ENCODE measurements at places on chromosomes 5 and 9.

DNA sequence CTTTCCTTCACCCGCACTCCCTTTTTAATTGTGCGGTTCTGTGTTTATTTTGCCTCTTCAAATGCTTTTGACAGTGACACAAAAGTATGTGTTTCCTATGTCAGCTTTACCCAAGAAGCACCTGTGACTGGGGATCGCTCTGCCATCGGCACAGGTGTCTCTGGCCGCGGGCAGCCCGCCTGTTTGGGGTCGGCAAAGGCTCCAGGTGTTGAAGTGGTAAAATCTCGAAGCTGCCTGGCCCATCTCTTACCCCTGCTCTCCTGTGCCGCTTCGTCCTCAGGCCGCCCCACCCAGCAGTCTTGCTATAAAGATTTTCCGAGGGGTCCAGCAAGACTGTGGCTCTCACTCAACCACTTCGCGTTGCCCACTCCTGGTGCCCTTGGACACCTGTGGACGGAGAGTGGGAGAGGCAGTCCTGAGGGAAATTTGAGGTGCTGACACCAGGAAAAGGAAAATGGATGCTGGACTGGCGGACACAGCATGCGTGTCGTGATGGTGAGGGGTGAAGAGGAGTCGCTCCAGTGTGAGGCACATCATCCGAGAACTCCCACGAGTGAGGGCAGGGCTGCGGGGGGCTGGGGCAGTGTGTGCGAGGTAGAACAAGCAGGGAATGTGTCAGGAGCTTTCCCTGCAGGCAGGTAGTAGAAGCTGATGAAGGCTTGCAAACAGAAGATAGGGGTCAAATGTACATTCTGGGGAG lies 29.1 kb upstream of the CEP72 start:
- no peak for DNase-seq

DNA sequence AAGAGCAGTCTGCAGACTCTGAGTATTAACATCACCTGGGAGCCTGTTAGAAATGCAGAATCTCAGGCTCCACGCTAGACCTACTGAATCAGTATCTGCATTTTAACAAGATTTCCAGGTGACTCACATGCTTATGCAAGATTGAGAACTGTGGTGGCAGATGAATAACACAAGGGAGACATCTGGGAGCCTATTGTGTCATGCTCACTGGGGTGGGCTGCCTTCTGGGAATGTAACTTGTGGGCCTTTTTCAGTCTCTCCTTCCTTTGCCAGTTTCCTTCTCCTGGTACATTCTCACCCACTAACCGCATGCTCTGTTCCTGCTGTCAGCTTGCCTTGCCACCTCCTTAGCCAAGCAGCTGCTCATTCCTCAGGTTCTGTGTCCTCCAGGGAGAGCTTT lies 176.6 kb upstream of the C9orf72 start:
- DNase-seq = no peak

GRCh38 chr9:93968451-93969327 lies 13.5 kb upstream of the BARX1 start:
- no peak for DNase-seq

- DNase-seq = no peak
These were observed 636.1 kb downstream of the ACTL7B start for GRCh38 chr9:108219664-108220063.

- DNase-seq = no peak
These were observed 45.2 kb upstream of the FYB1 start for GRCh38 chr5:39264528-39264927.

GRCh38 chr9:35798658-35799374 lies 7.4 kb downstream of the NPR2 start:
- DNase-seq = no peak

- no peak for DNase-seq
These were observed 9.6 kb downstream of the FBXW2 start for GRCh38 chr9:120783602-120784047.

All from urinary bladder (tissue), 4 donors.